ENCODE measurements at places on chromosomes 5 and 9.

DNA sequence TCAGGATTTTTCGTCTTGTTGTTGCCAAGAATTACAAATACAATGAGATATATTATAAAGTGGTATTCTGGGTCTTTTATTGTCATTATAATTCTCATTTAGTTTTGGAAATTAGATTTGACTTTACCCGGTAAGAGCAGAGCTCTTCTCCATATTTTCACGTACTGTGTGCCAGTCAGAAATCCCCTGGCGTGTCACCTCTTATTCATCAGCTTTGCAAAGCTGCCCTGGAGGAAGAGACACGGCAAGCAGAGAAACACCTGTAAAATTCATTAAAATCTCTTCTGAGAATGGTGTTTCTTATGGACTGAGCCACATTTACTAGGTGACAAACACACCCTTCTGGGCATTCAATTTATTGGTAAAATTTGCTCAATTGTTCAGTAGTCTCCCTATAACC, 440.4 kb downstream of the HINT1 start:
- no peak for DNase-seq

DNA sequence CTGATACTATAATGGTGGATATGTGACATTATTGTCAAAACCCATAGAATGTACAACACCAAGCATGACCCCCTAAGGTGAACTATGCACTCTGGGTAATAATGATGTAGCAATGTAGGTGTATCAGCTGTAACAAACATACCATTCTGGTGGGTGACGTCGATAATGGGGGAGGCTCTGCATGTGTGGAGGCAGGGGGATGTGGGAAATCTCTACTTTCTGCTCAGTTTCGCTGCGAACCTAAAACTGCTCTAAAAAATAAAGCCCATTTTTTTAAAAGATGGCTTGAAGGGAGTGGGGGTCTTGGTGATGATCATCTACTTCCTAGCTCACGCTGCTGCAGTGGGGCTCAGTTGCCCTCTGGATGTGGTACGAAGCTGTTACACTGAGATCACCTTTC, 51.1 kb downstream of the RASGEF1C start:
- no peak for DNase-seq

- no peak for DNase-seq
Measured at GRCh38 chr5:3595006-3595961, at the start of gene IRX1. IRX1 (plus strand) TSS chr5:3595832; CDS start chr5:3596106, 274 bp downstream.

GRCh38 chr9:93644397-93645088, 68.2 kb downstream of the PHF2 start:
- DNase-seq = no peak

- no peak for DNase-seq
Measured at GRCh38 chr9:127485995-127486394, 34.7 kb downstream of the LRSAM1 start.

GRCh38 chr9:86093788-86094555, 5.4 kb downstream of the GOLM1 start:
- DNase-seq = no peak

DNA sequence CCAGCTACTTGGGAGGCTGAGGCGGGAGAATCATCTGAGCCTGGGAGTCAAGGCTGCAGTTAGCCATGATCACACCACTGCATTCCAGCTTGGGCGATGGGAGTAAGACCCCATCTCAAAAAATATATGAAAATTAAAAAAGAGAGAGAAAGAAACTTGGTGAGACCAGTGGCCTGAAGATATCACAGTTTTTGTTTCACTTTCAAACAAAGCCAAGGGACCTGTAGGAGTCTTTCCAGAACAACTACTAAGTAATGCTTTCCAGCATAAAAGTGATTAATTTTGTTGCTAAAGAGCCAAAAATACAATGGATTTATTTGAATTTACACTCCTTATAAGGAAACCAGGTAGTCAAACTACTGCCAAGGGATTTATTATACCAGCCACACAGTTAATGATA, 23.5 kb downstream of the GKAP1 start:
- DNase-seq = no peak

DNA sequence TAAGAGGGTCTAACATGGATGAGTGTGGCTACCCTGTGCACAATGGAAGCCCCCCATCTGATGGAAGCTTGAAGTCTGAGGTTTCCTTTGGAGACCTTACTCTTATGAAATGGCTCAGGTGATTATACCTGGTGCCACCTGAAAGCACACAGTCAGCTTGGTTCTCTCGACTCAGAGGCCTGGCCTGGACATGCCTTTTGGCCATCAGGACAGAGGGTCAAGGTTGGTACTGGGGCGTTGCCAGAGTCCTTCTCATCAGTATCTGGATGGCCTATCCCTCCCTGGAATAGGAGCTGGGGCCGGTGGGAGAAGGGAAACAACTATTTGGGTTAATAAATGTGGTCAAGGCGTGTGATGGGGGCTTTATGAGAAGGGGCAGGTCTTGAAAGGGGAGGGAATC, 48.9 kb downstream of the COL27A1 start:
- no peak for DNase-seq

GRCh38 chr9:86459191-86459590, 105.0 kb upstream of the TUT7 start:
- DNase-seq = no peak

DNA sequence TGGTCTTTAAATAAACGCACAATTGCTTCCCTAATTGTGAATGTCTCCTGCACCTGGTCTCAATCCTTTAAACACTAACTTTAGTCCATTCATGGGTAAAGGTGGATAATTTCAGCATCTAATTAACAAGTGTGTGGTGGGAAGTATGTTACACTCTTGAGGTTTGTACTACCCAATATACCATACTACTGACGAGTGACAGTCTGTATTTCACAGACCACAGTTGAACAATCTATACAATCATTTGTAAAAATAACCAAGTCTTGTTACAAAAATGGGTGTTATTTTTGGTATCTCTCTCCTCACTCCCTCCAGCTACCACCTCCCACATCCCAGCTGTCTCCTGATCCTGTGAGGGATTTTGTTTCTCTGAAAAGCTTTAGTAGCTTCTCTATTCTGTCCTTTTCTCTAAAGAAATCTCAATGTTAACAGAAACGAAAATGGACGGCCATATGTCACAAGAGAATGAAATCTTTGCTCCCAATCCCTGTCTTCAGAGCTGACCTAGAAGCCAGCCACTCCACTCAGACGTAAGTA, 62.3 kb upstream of the ZNF366 start:
- DNase-seq = no peak

DNA sequence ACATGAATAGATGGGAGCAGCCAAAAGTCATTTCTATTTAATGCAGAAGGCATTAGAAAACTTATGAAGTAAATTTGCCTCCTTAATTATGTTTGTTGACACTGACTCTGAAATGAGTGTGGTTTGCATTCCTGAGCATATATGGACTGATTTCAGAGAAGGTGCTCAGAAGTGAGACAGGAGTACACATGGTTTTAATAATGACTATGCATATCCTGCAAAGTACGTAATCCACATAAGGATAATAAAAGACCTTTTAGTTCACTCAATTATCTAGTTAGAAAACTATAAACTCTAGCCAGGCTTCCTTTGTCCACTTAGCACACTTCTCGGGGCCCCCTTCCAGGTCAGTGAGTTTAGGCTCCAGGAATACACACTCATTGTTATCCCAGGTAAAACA, 75.7 kb upstream of the SNX2 start:
- DNase-seq = no peak

DNA sequence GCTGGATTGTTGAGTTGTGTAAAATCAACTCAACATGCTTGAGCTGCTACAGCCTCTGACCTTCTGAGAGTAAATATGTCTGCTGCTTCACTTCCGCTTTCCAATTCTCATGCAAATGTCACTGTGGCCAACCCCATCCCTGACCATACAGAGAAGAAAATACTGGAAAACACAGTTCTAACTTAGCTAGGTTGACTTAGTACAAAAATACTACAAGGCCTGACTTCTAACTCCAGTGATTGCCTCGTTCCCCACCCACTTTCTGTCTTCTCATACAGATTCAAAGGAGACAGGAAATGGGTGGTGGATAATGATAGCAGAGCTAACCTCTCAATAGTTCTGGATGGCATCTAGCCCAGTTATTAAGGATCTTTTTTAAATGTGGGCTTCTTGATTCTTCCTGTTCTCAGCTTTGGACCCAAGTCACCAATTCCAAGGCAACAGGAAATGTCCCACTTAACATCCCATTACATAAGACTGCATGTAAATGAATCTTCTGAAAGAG, 226.6 kb upstream of the SLC24A2 start:
- no peak for DNase-seq

DNA sequence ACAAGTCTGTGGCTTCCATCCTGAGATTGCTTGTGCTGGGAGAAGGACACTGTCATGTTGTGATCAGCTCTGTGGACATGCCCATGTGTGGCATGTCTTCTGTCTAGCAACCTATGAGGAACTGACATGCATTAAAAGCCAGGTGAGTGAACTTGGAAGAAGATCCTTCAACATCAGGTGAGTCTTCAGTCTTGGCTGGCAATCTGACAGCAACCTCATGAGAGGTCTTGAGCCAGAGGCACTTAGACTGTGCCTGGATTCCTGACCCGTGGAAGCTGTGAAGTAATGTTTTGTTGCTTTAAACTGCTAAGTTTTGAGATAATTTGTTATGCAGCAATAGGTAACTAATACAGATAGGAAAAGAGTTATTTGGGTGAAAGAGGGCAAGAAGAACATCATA, 6.8 kb upstream of the TCERG1 start:
- DNase-seq = no peak
